Progenitor cell of endocrine pancreas (in vitro differentiated cells): ENCODE measurements at places on chromosomes 3 and 15. TPM values are rescaled to one million over a fixed set of nuclear protein-coding genes. Genes with fewer than 3 reads are reported as not detected.

DNA sequence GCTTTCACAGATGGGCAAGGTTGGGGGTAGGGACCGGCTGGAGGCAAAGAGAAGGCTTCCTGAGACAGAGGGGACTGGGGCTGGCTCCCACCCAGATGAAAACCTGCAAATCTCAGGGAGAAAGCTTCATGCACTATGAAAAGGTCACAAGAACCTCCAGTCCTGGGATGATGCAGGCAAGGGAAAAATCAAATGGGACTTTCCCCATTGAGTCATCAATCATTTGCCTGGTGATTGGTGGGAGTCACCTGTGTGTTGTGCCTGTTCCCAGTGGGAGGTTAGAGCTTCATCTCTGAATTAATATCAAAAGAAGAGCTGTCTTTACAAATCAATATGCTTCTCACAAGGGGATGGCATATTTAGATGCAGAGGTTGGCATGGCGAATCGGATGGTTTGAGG is 49.9 kb downstream of the CACNA1D start:
- H3K27me3 ChIP-seq: peaks cover 4% of the 10 kb centered on the region
- no peaks in the 10 kb centered on the region for H3K4me1 ChIP-seq
- no peak overlapping the region for H3K4me3 ChIP-seq

GRCh38 chr3:136960838-136961836 is 3.4 kb downstream of the IL20RB start:
- H3K4me3 ChIP-seq: no peak overlapping the region
- peaks cover 10% of the 10 kb centered on the region for H3K4me1 ChIP-seq
- DNase-seq: no peak
- H3K36me3 ChIP-seq: peaks cover 1% of the 10 kb centered on the region
- H3K27ac ChIP-seq: no peak overlapping the region
- H3K27me3 ChIP-seq: no peaks in the 10 kb centered on the region

DNA sequence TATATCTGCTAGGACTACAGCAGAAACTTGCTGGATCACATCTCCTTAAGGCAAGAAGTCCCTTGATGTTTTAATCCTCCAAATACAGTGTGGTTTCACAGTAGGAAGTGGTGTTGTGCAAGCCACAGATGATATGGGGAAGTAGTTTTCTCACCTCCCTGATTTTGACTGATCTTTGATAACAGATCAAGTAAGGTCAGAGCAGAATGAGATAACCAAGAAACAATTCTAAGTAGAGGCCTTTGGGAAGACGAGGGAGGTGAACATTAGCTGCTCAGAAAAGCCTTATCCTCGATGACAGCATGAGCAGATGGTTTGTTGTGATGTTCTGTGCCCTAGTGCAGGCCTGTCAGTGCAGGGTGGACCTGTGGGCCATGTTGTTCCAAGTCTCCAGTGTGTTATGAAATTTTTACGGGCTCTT is 61.3 kb downstream of the RIOX2 start:
- H3K27ac ChIP-seq: no peak overlapping the region
- no peak for DNase-seq
- no peak overlapping the region for H3K4me3 ChIP-seq
- no peaks in the 10 kb centered on the region for H3K27me3 ChIP-seq

- no peaks in the 10 kb centered on the region for H3K4me1 ChIP-seq
- no peak for DNase-seq
These were observed 11.7 kb downstream of the RBM5 start for GRCh38 chr3:50100386-50100785.

Gene SLC22A13
- total RNA-seq: 0.62 and 0.67 TPM in 2 replicates

Gene RNU5B-1
- total RNA-seq: 41.3 and 48.7 TPM in 2 replicates
